NCI-H2029 treated with DMSO at 0.1 percent for 48 hours (cell line): ENCODE measurements at places on chromosomes 6 and 20.
A peak's percentile ranks its signal among the peaks of the same experiment; 100 is the strongest.

DNA sequence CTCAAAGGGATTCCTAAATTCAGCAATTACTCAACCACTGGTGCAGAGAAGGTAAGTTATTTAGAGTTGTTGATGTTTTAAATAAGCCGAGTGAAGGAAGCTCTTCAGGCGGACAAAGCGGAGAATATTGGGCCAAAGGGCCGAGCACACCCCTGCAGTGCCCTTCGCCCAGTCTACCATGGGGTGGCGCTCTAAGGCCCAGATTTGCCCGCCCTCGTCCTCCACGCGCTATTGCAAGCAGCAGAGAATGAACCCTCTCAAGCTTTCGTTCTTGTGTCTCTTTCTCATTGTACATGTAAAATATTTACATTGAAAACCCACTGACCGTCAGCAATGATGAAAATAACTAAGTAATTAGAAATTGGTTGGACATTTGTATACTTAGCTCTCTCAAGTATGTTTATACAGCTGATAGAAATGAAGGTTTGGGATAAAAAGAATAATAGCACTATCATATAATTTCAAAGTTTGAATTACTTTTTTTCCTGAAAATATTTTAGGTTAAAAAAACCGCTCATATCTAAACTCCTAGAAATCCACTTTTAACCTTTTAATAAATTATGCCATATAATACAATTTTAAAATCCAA, 195.0 kb upstream of the CEP162 start:
- no peak for DNase-seq

DNA sequence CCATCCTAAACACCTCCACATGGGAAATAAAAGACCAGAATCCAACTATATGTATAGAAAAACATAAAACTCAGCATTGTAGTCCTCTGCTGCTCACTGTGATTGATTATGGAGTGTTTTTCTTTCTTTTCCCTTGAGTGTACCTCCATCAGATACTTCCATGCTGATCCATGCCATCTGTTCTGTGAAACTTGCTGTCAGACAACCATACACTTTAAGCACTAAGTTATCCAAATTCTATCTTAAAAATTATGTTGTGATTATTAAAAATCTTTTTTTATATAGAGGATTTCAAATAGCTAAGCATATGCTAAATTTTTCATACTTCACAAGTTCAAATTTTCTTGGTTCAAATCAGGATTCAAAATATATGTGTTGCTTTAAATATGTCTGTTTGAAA, 91.9 kb upstream of the TINAG start:
- no peak for DNase-seq

DNA sequence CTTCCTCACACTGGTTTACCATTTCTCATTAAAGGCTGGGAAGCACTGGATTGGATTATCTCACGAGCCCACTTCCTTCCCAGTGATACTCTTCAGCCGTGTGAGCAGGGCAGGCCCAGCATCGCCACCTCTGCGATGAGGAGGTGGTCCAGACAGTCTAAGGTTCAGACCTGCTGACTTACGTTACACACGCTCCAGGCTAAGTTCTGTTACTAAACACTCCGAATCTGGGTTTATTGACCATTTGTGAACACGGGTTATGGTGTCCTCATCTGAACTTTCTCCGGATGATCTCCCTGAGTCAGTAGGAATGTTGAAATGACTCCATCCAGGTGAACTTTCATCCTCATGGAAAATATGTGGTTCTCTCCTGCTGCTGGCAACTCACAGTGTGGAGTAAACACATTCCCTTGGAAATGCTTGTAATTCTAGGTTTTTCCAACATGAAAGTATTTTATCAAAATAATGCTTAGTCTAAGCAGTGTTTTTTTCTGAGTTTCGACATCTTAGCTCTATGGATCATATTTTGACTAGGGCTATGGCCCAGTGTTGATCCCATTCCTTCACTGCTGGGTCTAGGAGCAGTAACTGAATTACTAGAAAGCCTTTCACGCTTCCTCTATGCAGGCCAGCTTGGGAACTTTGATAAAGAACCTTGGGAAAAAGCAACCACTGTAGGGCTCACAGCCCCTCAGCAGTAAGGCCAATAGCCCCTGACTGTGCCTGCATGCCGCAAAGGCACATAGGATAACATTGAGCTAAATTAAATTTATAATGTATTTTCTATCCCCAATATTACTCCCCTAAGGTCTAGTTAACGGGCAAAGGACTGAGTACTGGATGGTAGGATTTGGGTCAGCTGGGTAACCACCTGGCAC, 37.7 kb upstream of the PXDC1 start:
- DNase-seq = no peak

- no peak for DNase-seq
These were observed 12.9 kb upstream of the PRSS16 start for GRCh38 chr6:27234576-27234975.

- no peak for DNase-seq
These were observed 180.5 kb downstream of the SYNDIG1 start for GRCh38 chr20:24649787-24650490.

- DNase-seq = no peak
These were observed 257.0 kb upstream of the BTBD3 start for GRCh38 chr20:11660673-11661072.

DNA sequence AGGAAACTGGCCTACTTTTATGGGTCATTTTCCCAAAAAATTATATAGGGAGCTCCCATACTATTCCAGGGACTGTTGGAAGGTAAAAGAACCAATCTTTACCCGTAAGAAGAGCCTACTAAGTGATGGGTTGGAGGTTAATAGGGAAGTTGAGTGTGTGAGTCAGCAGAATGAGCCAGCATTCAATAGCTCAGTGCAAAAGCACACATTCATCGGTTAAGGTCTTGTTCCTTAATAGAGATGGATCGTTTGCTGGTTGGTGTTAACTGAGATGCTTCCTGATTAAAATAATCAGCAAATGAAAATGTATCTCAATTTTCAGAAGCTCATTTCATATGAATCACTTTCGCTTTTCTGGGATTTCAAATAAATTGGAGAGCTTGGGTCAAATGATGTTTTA, 115.3 kb upstream of the MRPS10 start:
- no peak for DNase-seq

DNA sequence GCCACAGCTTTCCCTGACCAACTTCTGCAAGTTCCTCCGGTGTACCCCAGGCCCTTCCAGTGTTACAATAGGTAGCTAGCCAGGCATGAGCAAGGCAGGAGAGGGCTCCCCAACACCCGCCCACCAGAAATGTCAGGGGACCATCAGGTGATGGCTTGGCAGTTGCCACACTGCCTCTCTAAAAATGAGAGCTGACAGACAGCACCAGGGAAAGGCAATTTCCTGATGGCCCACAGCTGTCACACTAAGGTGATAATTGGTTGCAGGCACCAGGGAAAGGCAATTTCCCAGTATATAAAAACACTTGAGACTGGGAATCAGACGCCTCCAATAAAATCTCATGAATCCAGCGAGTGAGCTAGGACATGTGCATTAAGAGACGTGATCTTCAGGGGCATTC, 49.9 kb downstream of the PXDC1 start:
- no peak for DNase-seq

GRCh38 chr20:14991023-14991422, 653.6 kb upstream of the FLRT3 start:
- DNase-seq = no peak

GRCh38 chr20:29763821-29764511, 1493.5 kb upstream of the DEFB115 start:
- DNase-seq = no peak

GRCh38 chr6:21772884-21773575, 179.5 kb downstream of the SOX4 start:
- DNase-seq = no peak

GRCh38 chr6:72094506-72094905, 208.2 kb downstream of the RIMS1 start:
- DNase-seq = no peak

DNA sequence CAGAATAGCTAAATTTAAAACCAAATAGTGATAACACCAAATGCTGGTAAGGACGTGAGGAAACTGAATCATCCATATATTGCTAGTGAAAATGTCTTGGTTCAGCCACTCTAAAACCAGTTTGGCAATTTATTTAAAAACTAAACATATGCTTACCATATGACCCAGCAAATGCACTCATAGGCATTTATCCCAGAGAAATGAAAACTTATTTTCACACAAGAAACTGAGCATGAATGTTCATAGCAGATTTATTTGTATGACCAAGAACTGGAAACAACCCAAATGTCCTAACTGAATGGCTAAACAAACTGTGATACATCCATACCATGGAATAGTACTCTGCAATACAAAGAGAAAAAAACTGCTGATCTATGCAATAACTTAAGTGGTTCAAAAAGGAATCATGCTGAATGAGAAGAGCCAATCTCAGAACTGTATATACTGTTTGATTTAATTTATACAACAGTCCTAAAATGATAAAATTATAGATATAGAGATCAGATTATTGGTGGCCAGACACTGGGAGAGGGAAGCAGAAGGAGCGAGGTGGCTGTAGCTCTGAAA, 115.6 kb upstream of the ADGRF1 start:
- DNase-seq = no peak

DNA sequence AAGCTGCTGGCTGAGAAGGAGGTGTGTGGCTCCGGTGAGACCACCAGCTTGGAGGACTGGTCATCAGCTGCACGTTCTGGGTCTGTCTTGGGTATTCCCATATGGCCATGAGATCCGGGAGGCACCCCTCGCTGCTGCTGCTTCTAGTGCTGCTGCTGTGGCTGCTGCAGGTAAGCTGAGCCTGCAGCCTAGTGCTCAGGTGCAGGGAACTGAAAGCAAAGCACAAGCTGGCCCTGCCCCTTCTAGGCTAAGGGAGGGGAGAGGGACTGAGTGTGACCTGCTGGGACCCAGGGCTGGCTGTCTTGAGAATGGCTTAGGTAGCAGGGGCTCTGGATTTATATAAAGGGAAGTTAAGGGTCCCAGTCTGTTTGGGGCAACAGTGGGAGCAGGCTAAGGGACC, 403 bp downstream of the CDH26 start:
- DNase-seq = peak; percentile 43

DNA sequence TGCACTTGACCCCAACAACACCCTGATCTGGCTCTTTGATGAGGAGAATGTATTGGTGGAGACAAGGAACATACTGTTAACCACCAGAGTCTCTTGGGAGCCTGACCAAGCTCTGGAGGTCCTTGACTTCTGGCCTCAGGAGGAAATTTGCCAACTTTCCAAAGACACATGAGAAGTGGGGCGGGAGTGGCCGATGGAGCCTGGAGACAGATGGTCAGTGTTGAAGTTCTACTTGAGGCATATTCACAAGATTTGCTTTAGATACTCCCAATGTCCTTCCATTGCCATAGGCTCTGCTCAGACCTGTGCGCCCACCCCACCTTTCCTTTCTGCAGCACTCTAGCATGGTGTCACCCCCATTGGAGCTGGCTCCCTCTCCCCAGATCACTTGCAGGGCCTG, 241.0 kb downstream of the SLC24A3 start:
- DNase-seq = no peak

DNA sequence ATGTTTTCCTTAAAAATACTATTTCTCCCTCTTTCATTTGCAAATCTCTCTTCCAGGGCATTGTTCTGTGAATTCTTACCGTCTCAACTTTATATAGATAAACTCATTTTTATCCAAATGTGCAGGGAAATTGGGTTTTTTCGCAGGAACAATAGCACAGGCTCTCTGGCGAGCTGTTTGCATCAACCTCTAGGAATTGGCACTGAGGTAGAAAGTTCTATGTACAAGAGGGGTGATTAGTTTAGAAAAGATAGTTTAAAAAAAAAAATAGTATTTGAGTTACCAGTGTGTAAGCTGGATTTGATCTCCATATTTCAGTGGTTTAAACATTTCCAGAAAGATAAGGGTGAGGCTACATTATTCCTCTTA, 129.7 kb upstream of the BTN3A2 start:
- no peak for DNase-seq

GRCh38 chr6:146546443-146547043, 2.9 kb downstream of the RAB32 start:
- no peak for DNase-seq

- DNase-seq = no peak
These were observed 12.8 kb upstream of the CAPN11 start for GRCh38 chr6:44145839-44146238.

- DNase-seq = no peak
These were observed 1.5 kb downstream of the TNFRSF21 start for GRCh38 chr6:47308198-47308517.

DNA sequence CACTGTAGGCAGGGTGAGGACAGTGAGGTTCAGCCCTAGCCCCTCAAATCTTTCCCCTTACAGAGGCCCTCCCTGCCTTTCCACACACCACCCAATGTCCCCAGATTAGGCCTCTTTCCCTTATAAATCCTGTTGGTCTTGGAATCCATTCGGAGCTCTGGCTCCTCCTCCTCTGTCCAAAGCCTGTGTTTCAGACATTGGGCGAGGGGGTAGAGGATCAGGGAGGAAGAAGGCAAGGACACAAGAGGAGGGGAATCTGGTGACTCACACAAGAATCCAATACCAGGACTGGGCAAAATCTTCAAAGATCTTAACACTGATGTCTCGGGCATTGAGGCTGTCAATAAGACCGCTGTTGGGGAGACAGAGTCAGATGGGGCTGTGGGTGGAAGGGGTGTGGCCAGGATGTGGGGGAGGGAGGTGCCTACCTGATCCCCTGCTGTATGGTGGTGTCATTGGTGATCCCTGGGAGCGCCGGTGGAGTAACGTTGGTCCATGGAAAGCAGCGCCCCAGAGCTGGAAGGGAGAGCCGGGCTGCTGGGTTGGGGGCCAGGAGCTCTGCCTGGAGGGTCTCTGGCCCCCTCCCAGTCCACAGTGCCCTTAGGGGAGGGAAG, 7.6 kb downstream of the SLC44A4 start:
- no peak for DNase-seq

DNA sequence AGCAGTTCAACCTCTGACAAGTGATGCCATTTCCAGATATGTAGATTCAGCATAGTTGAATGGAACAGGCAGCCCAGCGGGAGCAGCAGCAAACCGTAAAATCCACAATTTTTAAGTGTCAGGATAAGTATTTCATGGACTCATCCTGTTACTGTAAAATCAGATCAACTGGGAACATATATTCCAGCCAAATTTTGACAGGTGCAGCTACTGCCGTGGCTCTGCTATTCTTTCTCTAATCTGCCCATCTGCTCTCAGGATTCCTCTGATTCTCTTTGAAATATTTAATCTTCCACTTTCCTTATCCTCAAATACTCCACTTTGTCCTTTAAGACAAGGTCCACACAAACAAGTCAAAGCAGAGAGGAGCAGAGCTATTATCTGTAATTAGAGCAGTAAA, 245.4 kb upstream of the ASCC3 start:
- no peak for DNase-seq

DNA sequence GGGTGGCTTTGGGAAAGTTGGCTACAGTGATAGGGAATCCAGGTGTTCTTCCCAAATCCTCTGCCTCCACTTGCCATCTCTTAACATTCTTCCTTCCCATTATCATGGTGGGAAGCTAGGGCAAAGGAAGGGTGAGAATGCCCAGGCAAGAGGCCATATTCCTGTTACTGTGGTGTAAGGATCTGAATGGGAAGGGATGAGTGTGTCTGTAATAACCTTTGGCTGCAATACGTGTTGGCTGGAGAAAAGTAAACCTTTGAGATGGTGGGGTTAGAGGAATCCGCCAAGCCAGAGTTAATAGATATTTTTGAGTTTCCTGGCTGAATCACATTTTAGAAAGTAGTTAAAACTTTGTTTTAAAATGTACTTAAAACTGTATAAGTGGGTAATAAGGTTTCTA, 45.9 kb downstream of the RNF144B start:
- no peak for DNase-seq

- DNase-seq = no peak
These were observed 125.2 kb downstream of the KIF6 start for GRCh38 chr6:39599973-39600372.
